ENCODE measurements at places on chromosomes 5 and 9.

GRCh38 chr9:113649054-113649453, 185.5 kb downstream of the RGS3 start:
- peak; percentile 64 for DNase-seq

- peak; percentile 55 for DNase-seq
These were observed 253.1 kb downstream of the NPR3 start for GRCh38 chr5:32964261-32964660.

GRCh38 chr5:88825584-88826315, 57.2 kb downstream of the MEF2C start:
- no peak for DNase-seq

DNA sequence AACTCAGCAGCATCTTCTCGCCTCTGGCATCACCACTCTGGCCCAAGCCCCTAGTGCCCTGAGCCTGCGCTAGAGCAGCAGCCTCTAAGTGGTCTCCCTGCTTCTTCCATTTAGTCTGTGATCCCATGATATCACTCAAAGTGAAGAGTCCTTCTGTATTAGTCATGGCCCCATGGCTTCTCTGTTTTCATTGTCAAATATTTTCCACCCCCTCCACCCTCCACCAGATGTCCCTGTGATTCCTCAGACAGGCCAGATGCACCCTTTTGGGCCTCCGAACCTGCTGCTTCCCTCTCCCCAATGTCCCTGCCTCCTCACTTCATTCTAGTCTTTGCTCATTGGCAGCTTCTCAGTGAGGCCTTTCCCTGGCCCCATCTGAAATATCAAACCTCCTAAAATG, 299.2 kb downstream of the SPOCK1 start:
- DNase-seq = peak; percentile 45

GRCh38 chr5:22500556-22500955, 352.6 kb downstream of the CDH12 start:
- DNase-seq = no peak

GRCh38 chr5:37251665-37252064, 2.5 kb upstream of the CPLANE1 start:
- DNase-seq = no peak

GRCh38 chr9:17063535-17064135, 71.2 kb upstream of the CNTLN start:
- DNase-seq = peak; percentile 18

DNA sequence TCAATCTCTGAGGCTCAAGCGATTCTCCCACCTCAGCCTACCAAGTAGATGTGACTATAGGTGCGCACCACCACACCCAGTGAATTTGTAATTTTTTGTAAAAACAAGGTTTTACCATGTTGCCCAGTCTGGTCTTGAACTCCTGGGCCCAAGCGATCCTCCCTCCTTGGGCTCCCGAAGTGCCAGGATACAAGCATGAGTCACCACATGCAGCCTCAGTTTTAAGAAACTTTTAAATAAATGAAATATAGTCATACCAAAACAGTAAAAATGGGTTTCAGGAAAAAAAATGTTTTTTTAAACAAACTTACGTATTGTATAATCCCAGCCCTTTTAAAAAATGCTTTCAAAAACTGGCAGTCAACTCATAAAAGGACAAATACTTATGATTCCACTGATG, 26.6 kb downstream of the FXN start:
- no peak for DNase-seq

- DNase-seq = no peak
These were observed 34.1 kb upstream of the GDNF start for GRCh38 chr5:37873988-37874387.

Measured in GM04504 (cell line).